Left colon (tissue), 2 donors: ENCODE measurements at places on chromosomes 4 and X. TPM values are rescaled to one million over a fixed set of nuclear protein-coding genes. Genes with fewer than 3 reads are reported as not detected.

DNA sequence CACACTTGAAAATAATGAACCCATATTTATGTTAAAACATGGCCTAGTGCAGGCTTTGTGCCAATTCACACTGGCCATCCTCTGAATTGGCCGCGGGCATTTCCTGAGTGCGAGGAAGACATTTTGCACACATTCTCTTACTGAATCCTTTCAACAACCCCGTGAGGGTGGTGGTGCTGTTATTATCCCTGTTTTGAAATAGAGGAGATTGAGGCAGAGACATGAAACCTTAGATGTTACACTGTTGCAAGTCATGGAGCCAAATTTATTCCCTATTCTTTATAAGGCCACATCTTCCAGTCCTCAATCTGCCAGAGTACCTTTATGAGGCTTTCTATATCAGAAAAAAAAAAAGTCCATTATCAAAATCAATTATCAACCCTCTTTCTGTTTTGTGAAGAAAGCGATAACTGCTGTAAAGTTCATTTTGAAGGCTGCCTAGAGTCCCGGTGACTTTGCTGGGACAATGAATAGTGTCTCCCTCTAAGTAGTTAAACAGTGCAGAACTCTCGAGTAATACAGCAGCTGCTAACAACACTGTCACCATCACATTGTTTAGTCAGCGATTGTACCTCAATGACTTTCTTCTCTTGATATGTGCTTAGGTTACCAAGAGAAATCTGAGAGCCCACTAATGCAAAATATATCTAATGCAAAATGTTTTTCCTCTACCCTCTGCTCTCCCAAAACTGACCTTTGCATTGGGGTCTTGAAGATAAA, 242.3 kb upstream of the PPARGC1A start:
- no peak for DNase-seq

DNA sequence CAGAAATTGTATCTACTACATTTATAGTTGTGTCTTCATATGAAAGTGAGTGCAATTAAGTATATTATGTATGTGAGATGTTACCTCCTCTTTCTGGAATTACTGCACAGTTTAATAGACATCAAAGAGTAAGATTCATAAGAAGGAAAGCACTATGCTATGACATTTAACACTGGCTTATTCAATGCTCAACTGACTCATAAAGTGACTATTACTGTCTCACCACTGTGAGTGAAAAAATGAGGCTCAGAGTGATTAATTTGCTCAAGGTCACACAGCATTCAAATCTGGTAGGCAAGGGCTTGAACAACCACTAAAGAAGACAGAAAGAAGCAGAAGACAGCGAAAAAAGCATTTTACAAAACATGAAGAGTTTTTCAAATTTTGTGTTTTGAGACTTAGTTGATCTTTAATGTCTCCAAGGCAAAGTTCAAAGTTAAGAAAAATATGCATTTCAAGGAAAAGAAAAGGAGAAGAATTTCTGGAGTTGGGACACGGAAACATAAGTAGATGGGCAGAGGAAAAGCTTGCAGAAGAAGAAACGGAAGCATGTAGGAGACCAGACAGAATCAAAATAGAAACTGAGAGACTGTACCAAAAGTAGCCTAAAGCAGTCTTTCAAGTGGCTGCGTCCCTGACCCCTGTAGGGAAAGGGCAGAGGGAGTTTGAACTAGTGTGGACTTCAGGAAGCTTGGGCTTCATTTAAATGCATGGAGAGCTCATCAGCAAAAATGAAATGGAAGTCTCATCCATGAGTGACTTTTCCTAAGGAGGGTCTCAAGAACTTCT, 66.3 kb downstream of the KCNIP4 start:
- DNase-seq: no peak

GRCh38 chr4:53688186-53688790, 97.0 kb upstream of the LNX1 start:
- DNase-seq: no peak

BANK1 gene
- total RNA-seq: 1.3 TPM

- no peak for DNase-seq
These were observed 1805.6 kb upstream of the TENM3 start for GRCh38 chr4:180437601-180438000.

- no peak for DNase-seq
These were observed 202.5 kb downstream of the PALLD start for GRCh38 chr4:168699224-168699878.

DNA sequence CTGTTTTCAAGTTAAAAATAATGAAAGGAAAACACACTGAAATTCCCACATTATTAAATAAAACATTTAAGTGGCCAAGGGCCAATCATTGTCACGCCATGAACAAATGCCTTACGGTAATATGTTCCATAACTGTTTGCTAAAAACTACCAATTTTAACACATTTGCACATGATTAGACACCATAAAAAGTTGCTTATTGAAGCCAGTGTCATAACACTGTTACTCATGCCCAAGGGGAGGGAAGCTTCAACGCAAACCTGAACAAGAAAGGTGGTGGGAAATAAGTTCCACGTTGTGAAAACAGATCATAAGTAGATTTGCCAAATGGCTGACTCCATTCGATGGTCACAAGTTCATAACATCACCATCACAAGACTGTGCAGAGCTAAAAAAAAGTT, 739.3 kb upstream of the FAM241A start:
- no peak for DNase-seq

- no peak for DNase-seq
These were observed 58.0 kb upstream of the IL13RA1 start for GRCh38 chrX:118669435-118669834.

NAP1L2 gene
- total RNA-seq: 2.2 TPM

DNA sequence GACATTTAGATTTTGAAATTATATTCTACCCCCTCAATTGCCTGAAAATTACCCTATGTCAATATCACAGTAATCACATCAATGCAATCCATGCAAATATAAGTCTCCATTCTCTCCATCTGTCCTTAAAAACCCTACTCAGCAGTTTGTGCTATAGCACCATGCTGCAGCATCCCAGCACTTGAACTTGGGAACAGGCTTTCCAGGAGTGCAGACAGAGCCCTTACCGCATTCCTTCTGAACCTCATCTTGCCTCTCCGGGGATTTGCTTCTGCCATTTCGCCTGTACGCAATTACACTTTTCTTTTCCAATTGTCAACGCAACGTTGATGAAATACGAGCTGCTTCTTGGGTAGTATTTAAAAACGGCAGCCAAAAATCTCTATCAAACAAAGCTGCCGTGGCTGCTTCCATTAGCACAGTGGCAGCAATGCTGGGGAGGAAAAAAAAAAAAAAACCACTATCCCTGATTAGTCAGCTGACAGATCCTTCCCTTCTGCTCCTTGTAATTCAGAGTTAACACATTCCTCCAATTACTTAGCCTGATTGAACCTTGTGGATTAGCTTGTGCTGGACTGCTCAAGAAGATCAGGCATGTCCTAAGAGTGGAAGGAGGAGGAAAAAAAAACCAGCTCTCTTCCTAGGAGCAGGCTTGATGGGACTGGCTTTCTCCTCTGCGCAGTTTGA, 65.6 kb downstream of the MCF2 start:
- DNase-seq: no peak

GRCh38 chr4:20883231-20883630, 183.0 kb downstream of the PACRGL start:
- no peak for DNase-seq

- DNase-seq: no peak
These were observed 104.1 kb downstream of the TNIP2 start for GRCh38 chr4:2651998-2652397.

GRCh38 chrX:13252726-13253125, 67.1 kb downstream of the ATXN3L start:
- DNase-seq: no peak

DNA sequence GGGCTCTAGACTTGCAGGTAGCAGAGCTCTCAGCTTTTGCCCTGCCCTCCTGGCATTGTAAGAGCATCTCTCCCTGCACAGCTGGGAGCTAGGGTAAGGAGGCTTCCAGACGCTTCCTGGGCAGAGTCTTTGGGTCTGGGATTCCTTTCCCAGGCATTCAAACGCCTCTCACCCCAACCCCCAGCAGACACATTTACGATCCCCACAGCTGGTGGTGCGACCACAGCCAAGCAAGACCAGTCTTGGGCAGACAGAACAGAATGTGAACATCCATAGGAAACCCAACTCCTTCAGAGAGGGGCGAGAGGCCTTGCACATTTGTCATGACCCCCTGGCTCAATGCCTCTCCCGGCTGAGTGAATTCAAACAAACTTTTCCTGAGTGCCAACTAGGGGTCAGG, 38.1 kb upstream of the CD99L2 start:
- no peak for DNase-seq

LIAS gene
- total RNA-seq: 20.0 TPM

- no peak for DNase-seq
These were observed 94.9 kb downstream of the ATP8A1 start for GRCh38 chr4:42562016-42562415.

GRCh38 chr4:28788929-28789490, 1928.4 kb downstream of the STIM2 start:
- no peak for DNase-seq

DNA sequence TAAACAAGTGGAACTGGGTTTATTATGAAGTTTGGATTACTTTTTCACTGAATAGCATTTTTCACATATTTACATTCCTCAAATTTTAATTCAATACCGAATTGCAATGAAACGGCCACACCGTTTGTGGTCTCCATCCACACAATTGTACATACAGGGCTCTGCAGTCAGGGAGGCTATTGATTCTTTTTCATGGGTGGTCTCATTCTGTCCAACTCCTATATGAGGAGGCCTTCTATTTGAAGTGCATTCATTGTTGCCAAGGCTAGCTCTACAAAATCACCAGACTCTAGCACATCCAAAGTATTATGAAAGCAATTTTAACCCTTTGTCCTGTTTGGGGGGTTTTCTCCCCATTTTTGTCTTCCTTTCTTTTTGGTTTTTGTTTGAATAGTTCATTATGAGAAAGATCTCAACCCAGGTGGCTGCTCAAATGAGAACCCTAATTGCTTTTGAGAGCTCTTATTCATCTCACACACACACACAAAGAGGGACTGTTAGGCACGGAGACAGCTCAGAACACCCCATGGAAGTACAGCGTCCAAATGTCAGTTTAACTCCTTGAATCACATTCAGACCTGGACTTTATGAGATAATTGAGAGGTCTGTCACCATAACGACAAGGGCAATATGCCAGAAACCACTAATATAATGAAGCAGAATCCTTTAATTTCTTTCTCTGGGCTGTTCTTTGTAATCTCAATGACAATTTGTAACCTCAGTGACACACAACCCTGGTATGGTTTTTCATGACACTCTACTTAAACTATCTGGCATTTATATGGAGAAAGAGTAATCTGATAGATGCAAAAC, 79.4 kb downstream of the NLGN4X start:
- DNase-seq: no peak

- no peak for DNase-seq
These were observed 147.3 kb downstream of the HS6ST2 start for GRCh38 chrX:132810964-132811712.

NDUFC1 gene
- 89.9 TPM for total RNA-seq

CYTL1 gene
- 0.52 TPM for total RNA-seq

DNA sequence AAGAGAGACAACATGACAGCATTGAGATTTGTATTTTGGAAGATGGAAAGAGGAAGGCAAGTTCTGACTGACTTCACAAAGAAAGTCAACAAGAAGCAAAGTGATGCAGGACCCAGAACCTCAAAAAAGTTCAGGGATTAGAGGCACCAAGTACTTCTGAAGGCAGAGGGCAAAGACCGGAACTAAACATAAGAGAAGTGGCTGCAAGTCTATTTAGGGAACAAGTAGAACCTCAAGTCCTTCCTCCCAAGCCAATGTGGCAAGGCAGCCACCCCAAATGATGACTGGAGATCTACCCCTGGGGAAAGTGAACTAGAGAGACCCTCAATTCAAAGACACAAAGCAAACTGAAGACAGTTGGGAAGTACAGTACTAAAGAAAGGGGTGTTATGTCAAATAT, 46.6 kb downstream of the SLC39A8 start:
- no peak for DNase-seq

- DNase-seq: no peak
These were observed 186.2 kb downstream of the RCHY1 start for GRCh38 chr4:75327804-75328512.

KLHL8 gene
- 19.1 TPM for total RNA-seq

INPP4B gene
- 19.6 TPM for total RNA-seq

TCEAL7 gene
- total RNA-seq: 4.8 TPM

GRCh38 chr4:116328261-116328860, 757.0 kb downstream of the TRAM1L1 start:
- no peak for DNase-seq

EXOC1L gene
- not detected for total RNA-seq

SPATA18 gene
- 10.7 TPM for total RNA-seq

CFI gene
- total RNA-seq: 4.0 TPM

GRCh38 chr4:121227341-121227792, 63.2 kb upstream of the TNIP3 start:
- no peak for DNase-seq

- DNase-seq: no peak
These were observed 37.3 kb downstream of the AFF2 start for GRCh38 chrX:148537556-148538182.

DNA sequence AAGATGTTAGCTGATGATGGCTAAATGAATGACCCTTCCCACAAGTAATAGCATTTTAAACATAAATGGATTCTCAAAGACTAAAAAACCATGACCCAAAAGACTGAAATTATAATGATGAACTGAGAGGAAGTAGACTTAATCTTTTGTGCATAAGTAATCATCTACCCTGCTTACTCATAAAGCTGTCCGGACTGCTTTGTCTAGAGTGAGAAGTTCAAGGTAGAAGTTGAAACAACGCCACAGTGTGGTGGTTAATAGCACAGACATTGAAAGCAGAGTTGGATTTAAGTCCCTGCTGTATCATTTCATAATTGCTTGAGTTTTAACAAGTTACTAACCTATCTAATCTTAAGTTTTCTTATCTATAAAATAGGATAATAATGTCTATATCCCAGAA, 346.6 kb downstream of the CENPC start:
- no peak for DNase-seq

- DNase-seq: no peak
These were observed 8.4 kb upstream of the NUP54 start for GRCh38 chr4:76156635-76157034.

DNA sequence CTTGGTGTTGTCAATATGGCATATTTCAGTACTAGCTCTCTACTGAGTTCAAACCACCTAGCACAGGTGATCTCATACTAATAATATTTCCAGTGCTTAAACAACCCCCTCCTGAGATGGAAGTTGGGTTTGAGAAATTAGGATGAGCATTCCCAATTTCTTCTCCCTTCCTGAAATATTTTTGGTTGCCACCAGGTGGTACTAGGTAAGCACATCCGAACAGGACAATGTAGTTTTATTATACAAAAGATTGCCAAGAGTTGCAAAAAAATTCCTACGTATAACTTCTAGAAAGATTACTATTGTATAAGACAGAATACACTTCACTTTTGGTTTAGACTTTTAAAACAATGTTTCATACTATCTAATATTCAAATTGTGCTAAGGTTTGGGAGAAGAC, 484.5 kb downstream of the PACRGL start:
- no peak for DNase-seq
